ENCODE measurements at places on chromosomes 6 and 20. TPM values are rescaled to one million over a fixed set of nuclear protein-coding genes. Genes with fewer than 3 reads are reported as not detected.

The MANEA gene
- 15.6 TPM for total RNA-seq

DNA sequence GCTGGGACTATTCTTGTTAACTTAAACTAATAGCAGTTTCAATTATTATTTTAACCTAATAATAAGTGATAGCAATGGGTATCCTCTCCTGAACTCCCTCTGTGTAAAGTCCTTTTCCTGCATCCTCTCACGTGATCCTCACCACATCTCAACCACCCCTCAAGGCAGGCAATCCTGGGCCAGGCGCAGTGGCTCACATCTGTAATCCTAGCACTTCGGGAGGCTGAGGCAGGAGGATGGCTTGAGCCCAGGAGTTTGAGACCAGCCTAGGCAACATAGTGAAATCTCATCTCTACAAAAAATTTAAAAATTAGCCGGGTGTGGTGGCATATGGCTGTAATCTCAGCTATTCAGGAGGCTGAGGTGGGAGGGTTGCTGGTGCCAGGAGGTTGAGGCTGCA, 23.7 kb downstream of the MAP1LC3A start:
- DNase-seq: no peak

The TMEM63B gene
- 12.4 TPM for total RNA-seq

The RBM24 gene
- total RNA-seq: not detected

- DNase-seq: no peak
Measured at GRCh38 chr6:68059899-68060298, 575.2 kb upstream of the ADGRB3 start.

DNA sequence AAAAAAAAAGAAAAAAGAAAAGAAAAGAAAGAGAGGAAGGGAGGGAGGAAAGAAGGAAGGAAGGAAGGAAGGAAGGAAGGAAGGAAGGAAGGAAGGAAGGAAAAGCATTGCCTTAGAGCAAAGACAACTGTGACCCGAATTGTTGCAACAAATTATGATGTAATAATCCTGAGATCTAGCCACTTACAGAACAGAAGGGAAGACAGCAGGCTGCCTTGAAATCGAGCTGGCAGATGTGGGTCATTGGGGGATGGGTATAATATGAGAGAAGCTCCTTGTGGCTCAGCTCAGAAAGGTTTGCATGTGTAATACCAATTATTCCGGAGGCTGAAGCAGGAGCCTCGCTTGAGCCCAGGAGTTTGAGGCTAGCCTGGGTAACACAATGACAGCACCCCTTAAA, 208.1 kb upstream of the PROKR2 start:
- no peak for DNase-seq

- no peak for DNase-seq
Measured at GRCh38 chr6:111339294-111339693, 143.7 kb downstream of the REV3L start.

DNA sequence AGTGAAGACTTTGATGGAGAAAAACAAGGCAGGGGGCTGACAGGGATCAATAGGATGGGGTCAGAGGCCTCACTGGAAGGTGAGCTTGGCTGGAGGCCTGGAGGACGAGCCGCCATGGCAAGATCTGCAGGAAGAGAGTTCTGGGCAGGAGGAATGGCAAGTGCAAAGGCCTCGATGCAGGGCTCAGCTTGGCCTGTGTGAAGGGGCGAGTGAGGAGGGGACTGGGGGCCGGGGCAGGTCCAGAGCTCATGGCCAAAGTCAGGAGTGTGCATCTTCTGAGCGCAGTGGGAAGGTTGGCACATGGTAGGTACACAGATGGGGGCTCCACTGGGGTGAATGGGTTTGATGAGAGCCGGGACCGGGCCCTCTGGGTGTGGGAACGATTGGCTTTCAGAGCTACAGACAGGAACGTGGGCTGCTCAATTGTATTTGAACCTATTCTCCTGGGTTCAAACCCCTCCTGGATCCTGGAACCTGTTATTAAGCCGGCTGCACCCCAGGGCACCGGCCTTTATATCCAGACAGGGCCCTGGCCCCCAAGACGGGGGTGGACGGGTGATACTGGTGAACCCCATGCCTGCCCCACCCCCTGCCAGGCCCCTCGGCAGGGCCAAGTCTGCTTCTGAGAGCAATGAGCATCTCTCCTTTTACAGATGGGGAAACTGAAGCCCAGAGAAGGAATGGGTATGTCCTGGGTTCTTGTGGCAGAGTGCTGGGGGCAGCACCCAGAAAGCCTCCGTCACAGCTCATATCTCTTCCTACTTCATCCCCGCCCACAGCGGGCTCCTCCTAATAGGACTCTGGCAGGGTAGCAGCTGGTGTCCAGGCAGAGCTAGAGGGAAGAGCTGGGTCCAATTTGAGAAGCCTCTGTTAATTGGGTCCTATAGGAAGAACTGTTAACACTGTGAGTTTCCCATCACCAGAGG, 106.1 kb downstream of the CEBPB start:
- no peak for DNase-seq

The OOEP gene
- total RNA-seq: 0.48 TPM

GRCh38 chr6:74091136-74091793, 395.3 kb downstream of the CD109 start:
- no peak for DNase-seq

- no peak for DNase-seq
Measured at GRCh38 chr6:167528976-167529375, 204.1 kb downstream of the TTLL2 start.

GRCh38 chr6:92132457-92132856, 1286.9 kb downstream of the EPHA7 start:
- no peak for DNase-seq

Data from activated naive CD4-positive, alpha-beta T cell treated with anti-CD3 and anti-CD28 coated beads, Interleukin-2, amount 50 U/mL, for 72 hours (primary cell).